Left kidney (tissue), 8 donors: ENCODE measurements at places on chromosomes 5 and 9. TPM values are rescaled to one million over a fixed set of nuclear protein-coding genes. Genes with fewer than 3 reads are reported as not detected.
A peak's percentile ranks its signal among the peaks of the same experiment; 100 is the strongest.

GRCh38 chr5:155021842-155022241 lies 8.3 kb downstream of the KIF4B start:
- DNase-seq: no peak

DNA sequence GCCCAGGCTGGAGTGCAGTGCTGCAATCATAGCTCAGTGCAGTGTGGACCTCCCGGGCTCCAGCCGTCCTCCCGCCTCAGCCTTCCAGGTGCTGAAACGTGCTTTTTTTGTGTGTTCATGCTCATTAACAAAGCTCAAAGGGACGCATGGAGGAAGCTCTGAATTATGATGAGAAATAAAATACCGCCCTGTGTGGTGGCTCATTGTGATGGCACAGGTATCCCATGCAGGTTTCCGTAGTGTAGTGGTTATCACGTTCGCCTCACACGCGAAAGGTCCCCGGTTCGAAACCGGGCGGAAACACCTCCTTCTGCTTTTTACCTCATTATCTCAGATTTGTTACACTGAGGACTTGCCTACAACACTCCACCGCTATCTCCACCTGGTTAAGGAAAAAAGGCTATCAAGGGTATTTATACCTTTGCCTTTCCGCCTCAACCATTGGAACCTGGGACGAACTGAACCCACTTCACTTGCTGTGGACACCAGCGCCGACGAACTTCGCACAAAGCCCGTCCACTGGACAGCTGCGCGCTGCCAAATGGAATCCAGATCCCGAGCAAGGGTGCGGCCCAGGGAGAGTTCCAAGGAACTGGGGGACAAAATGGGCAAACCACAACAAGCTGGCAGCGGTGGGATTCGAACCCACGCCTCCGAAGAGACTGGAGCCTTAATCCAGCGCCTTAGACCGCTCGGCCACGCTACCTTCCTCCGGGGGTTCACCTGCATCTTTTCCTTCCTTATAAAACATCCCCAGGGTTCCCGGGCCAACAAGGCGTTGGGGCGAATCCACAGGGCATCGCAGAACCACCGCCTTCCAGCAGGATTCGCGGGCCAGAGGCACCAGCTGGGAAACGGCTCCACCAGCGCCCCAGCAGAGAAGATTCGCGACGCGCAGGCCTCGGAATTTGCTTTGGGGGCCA lies 26.3 kb downstream of the OR2V2 start:
- DNase-seq: no peak

DNA sequence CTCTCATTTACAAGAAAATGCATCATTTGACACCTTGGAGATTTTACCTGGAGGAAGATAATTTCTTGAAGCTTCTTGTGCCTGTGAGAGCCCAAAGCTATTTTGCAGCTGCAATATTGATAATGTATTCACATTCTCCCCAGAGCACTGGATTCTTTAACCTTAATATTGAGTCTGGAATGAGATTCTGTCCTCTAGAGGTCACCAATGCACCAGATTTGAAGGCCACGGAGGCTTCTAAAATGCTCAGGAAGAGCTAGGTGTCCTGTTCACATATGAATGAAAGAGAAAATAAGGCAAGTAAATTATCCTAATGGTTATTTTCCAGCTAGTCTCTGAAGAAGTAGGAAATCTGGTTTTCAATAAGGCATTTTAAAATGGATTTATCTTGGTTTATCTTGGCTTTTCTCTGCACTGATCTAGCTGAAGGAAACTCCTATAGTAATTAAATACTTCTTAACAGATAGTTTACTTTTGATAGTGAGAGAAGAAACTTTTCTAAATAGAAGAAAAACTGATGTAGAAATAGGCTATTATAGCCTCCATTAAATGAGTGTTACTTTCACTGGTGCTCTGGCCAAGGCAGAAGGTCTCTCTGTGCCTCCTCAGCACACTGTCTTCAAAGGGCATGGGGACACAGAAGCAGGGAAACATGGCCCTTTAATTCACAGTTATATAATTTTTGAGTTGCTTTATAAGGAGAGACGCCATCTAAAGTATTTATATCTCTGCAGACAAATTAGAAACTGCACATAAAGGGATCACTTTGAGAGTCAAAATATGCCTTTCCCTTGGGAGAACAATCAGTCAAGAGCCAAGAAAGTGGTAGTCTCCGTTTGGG lies 297.0 kb upstream of the ACTBL2 start:
- peak; percentile 69 for DNase-seq

- DNase-seq: no peak
Observed at GRCh38 chr9:113511856-113512761, 48.6 kb downstream of the RGS3 start.

- DNase-seq: no peak
Observed at GRCh38 chr9:6551136-6551535, 94.4 kb downstream of the GLDC start.

GRCh38 chr5:91941588-91941987 lies 558.5 kb upstream of the ARRDC3 start:
- peak; percentile 24 for DNase-seq

FBP1 gene
- 66.0 TPM for polyA plus RNA-seq

HBEGF gene
- 7.9 TPM for polyA plus RNA-seq

FAM78A gene
- polyA plus RNA-seq: 2.4 TPM

ADRB2 gene
- 0.27 TPM for polyA plus RNA-seq

VLDLR gene
- 33.0 TPM for polyA plus RNA-seq
